ENCODE measurements at places on chromosomes 7 and 10.

GRCh38 chr10:119221666-119222065 lies 14.3 kb downstream of the GRK5 start:
- DNase-seq = no peak

- DNase-seq = no peak
Observed at GRCh38 chr10:83555264-83555663, 584.0 kb upstream of the GHITM start.

DNA sequence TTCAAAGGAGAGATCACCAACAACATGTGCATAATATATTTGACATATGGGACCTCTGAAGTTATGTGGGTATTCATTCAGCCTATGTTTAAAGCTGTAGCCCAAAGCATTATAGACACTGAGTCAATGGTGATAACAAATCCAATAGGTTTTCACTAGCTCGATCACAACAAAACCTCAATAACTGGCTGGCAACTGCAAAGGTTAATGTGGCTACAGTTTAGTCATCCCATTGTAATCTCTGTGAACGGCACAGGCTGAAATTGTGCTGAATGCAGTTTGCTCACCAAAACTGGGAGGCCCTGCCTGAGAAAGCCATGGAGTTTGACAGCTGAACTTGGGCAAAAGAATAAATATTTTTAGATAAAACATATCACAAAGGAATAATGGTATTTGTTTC lies 152.4 kb upstream of the ADO start:
- no peak for DNase-seq

DNA sequence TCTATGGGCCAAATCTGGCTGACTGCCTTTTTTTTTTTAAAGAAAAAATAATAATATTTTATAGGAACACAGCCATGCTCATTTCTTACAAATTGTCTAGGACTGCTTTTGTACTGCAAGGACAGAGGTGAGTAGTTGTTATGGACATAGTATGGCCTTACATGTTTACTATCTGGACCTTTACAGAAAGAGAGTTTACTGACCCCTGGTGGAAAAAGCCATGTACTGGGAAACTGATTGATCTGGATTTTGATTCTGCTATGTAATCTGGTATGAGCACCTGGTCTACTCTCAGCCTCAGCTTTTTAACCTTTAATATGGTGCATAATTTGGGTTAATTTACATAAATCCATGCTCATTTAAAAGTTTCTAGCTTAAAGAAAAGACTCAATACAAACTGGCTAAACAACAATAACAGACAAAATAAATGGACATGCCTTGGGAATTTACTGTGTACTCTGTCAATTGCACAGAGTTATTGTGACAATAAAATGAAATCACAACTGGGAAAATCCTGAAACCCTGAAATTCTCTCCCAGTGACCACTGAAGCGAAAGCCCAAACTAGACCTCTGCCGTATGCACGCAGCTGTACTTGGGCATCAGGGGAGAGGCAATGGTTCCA lies 260.7 kb downstream of the BMPER start:
- DNase-seq = peak; percentile 24

DNA sequence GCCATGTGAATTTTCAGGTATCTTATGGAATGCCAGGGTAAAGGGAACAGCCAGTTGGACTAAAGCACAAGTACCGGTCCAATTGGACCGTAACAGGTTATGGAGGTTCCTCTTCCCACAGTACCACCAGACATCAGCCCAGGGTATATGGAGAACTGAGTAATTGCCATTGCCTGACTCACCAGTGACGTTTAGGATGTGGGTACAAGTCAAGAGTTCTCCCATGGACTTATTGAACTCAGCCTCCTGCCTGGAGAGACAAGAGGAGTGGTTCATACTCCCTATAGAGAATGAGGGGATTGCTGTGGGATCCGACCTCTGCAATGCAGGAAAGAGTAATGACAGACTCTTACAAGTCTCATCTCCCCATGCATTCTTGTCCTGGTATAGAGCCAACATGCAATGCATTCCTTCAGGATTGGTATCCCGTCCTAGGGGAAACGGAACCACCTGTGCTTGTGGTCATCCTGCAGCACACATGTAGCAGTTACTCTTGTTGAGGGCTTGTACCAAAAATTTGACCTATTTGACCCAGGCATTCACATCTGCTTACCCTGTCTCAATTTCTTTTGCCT lies 30.7 kb upstream of the ELOVL3 start:
- no peak for DNase-seq

DNA sequence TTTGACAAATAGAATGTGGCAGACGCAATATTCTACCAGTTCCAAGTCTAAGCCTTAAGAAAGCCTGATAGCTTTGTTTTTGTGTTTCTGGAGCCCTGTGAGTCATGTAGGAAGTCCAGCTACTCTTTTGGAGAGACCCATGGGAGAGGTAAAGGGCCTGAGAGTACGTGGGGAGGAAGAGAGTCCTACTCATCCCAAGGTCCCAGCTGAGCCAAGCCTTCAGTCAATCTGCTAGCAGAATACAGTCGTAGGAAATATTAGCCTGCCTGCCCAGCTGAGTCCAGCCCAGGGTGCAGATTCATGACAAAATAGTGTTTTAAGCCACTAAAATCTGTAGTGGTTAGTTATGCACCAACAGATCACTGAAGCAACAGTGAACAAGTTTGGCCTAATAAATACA lies 9.0 kb upstream of the GNA12 start:
- no peak for DNase-seq

DNA sequence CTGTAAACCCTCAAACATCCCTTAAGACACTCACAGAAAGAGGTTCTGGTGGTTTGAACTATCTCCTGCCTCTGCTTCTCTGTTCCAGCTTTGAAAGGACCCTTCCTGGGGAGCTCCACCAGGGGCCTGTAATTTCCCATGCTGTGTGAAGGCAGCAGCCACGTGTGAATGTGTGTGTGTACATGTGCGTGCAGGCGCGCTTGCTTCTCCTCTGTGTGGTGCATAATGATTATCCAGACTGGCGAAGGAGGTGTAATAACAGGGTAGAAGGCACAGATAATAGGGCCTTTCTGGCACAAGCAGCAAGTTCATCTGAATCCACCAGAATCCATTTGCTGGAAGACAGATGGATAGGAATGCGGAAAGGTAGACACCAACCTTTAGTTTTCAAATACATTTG lies 466.5 kb downstream of the GRID1 start:
- DNase-seq = no peak

GRCh38 chr7:44267719-44268421 lies 57.5 kb downstream of the CAMK2B start:
- no peak for DNase-seq

GRCh38 chr7:47153058-47153457 lies 428.9 kb downstream of the TNS3 start:
- DNase-seq = peak; percentile 34

GRCh38 chr7:19772306-19772705 lies 1.1 kb downstream of the TMEM196 start:
- peak; percentile 60 for DNase-seq

GRCh38 chr10:26696786-26697162 lies 727 bp upstream of the PDSS1 start:
- DNase-seq = peak; percentile 20

- no peak for DNase-seq
Observed at GRCh38 chr7:2540133-2540532, 15.2 kb downstream of the BRAT1 start.

DNA sequence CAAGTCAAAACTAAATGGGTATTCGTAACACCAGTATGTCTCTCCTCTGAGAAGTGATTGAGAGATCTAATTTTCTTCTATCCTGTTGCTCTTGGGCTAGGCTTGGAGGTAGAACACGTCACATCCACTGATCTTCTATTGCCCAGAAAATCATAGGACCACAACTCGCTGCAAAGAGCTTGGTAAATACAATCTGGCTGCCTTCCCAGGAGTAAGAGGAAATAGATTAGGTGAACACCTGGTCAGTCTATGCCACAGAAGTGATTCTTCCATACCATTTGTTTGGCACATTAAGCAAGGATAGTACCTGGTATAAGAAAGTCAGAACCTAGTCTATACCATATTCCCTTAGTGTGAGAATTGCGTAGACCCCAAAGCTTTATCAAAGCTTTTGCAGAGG lies 129.3 kb upstream of the PHYHIPL start:
- peak; percentile 63 for DNase-seq

GRCh38 chr7:24284699-24285506 lies 913 bp downstream of the NPY start:
- no peak for DNase-seq

- peak; percentile 96 for DNase-seq
Observed at GRCh38 chr7:154879629-154880028, 123.3 kb downstream of the PAXIP1 start.

DNA sequence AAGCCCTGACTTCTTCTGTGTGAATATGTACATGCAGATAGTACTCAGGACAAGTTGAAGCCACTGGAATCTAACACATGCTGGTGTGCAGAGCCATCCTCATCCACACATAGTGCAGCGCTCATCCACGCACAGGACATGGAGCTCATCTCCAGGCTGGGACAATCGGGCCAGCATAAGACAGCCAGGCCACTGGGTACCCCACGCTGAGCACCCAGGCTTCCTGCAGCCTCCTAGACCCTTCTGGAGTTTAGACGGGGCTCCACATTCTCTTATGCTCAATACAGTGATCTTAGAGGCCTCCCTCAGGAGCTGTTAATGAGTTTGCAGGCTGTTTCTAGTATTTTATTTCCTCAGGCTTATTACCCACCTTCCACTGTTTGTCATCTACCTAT lies 238.9 kb downstream of the TNS3 start:
- no peak for DNase-seq

- DNase-seq = no peak
Observed at GRCh38 chr7:46854958-46855473, 726.9 kb downstream of the TNS3 start.

- DNase-seq = peak; percentile 16
Observed at GRCh38 chr10:94546049-94546900, 687 bp downstream of the HELLS start.

GRCh38 chr10:70751991-70752390 lies 33.2 kb downstream of the TBATA start:
- DNase-seq = no peak

GRCh38 chr7:25626451-25627131 lies 398.3 kb upstream of the NPVF start:
- no peak for DNase-seq

GRCh38 chr7:3065724-3066143 lies 22.1 kb upstream of the CARD11 start:
- no peak for DNase-seq

GRCh38 chr7:42744746-42745145 lies 167.1 kb downstream of the C7orf25 start:
- DNase-seq = no peak

DNA sequence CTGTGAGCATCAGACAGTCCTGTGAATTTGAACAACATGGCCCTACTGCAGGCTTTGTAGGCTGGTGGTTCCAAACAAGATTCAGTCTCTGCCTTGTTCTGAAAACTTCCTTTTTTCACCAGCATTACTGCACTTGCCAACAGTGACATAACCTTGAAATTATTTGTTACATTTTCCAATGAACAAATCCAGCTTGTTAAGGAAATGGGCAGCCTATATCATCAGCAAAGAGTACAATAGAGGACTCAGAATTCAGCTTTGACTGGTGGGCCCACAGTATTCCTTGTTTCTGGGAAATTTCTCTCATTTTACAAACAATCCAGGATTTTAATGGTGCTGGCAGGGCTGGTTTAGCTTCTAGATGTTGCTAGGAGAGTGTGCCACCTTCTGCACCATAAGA lies 703.7 kb upstream of the FZD8 start:
- DNase-seq = no peak

GRCh38 chr7:132168239-132168638 lies 408.0 kb downstream of the PLXNA4 start:
- DNase-seq = no peak

DNA sequence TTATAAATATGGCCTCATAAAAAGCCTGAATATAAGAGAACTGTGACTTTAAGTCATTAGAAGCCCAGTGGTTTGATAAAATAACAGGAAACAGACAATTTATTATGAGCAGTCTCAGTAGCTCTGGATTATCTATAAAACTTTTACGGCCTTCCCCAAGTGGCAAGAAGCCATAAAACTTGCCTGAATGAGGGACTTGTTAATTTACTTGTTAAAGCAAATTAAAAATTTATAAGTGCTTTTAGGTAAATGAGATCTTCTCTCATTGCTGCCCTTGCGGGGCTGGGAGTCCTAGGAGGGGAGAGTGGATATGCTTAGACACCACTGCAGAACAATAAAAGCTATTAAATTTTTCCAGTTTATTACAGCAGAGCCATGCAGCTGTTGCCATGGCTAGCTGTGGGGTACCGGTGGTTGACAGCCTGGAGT lies 499.9 kb downstream of the AUTS2 start:
- no peak for DNase-seq

- DNase-seq = no peak
Observed at GRCh38 chr10:49309691-49310411, 10.9 kb downstream of the C10orf71 start.

- DNase-seq = no peak
Observed at GRCh38 chr10:71694039-71694501, 25.5 kb downstream of the C10orf105 start.

- no peak for DNase-seq
Observed at GRCh38 chr7:9189703-9190102, 756.3 kb downstream of the NXPH1 start.

DNA sequence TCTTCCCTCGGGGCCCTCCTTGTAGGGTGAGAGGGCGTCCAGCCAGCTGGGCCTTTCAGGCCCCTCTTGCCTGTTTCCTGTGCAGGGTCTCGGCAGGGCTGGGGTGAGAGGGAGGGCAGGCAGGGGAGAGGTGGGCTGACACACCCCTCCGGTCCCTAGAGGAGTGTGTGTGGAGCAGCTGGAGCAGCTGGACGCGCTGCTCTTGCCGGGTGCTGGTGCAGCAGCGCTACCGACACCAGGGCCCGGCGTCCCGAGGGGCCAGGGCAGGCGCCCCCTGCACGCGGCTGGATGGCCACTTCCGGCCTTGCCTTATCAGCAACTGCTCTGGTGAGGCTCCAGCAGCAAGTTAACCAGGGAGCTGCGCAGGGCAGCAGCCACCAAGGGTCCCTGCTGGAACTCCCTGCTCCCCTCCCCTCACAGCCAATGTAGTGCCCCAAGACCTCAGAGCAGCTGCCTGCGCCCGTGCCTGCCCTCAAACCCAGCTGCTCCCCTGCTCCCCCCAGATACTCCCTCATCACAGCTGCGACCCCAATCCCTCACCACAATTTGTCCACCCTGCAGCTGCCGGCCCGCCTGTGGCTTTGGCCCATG lies 15.7 kb upstream of the ZNF862 start:
- DNase-seq = no peak

- DNase-seq = no peak
Observed at GRCh38 chr10:24622781-24623301, 100.8 kb downstream of the ARHGAP21 start.

DNA sequence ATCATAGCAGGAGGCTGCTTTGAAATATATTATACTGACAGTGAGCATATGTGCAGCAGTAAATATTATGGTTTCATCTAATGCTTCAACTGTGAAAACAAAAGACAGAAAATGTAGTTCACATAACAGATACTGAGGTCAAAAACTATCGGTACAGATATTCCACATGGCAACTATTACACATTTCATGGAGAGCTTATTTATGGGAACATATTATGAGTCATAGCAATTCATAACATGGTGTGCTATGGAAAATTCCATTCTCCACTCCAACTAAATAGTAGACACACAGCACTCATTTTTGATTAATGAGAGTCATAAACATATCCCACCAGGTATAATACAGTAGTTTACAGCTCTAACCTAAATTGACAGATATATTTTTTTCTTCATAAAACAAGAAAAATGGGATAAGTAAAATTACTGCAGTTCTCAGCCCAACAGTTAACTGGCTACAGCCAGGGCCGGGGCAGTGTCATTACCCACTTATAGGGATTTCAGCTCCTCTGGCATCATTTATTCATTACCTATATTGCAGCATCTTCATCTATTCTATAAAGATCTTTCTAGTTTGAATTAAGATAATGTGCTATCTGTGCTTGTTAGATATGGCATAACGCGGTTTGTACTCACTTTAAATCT lies 475.6 kb upstream of the KLF6 start:
- DNase-seq = no peak

GRCh38 chr10:127976701-127977356 lies 69.9 kb downstream of the PTPRE start:
- no peak for DNase-seq
